ENCODE measurements at places on chromosomes 3 and 15.

- DNase-seq: no peak
Observed at GRCh38 chr3:32435911-32436815, 44.5 kb downstream of the CMTM7 start.

- no peak for DNase-seq
Observed at GRCh38 chr3:99902091-99902490, 84.4 kb downstream of the CMSS1 start.

GRCh38 chr3:33858131-33858530 lies 59.7 kb downstream of the PDCD6IP start:
- no peak for DNase-seq

GRCh38 chr3:112759210-112759609 lies 87.5 kb downstream of the CD200R1L start:
- no peak for DNase-seq

DNA sequence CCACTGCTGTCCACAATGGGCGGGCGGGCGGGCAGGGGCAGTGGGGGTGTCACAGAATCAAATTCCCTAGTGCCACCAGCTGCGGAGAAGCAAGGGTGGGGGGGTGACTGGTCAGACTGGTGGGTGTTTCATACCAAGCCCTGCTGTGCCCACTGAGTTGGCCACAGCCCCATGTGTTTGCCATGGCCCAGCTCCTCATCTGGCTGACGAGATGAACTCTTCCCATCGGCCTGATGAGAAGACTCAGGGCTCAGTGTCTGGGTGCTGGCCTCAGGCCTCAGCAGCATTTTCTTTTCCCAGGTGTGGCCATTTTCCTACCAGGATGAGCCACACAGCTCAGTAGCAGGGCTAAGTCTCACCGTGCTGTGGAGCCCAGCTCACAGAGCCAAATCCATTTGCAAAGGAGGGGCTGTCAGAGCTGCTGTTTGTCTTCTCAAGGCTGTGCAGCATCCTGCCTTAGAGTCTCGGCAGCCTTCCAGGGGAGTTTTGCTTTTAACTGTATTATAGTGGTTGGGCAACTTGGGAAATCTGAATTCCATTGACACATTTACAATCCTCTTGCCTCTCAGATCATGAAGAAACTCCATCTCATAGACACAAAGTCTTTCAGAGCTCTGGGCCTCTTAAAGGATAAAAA lies 176.8 kb downstream of the ABHD5 start:
- DNase-seq: peak; percentile 50

DNA sequence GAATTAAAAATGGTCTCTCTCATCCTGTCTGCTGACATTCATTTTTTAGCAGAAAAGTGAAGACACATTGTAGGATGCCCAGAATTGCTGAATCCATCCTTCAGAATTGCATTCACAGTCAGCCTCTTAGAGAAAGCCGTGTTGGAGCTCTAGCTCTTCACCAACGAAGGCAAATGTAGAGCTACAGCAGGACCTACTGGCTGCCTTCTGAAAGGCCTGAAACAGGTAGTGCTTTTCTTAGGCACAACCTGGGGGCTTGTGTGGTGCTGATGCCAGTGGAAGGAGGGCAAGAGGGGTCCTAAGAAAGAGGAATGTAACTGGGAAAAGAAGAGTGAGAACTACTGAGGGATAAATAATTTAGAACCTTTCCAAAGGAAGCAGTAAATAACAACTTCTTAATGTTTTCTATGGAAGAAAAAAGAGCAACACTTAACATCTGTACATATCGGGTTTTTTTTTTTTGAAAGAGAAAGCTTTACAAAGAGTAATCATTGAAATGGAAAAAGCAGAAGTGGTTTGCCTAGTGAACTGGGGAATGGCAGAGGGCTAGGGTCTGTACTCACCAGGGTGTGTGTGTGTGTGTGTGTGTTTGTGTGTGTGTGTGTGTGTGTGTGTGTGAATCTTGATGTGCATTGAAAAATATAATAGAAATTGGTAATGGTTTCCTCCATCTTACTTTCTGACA lies 297.8 kb downstream of the SATB1 start:
- DNase-seq: no peak

GRCh38 chr3:158395421-158395820 lies 175.6 kb upstream of the MLF1 start:
- no peak for DNase-seq

GRCh38 chr15:57527382-57528091 lies 64.2 kb upstream of the MYZAP start:
- DNase-seq: peak; percentile 61

DNA sequence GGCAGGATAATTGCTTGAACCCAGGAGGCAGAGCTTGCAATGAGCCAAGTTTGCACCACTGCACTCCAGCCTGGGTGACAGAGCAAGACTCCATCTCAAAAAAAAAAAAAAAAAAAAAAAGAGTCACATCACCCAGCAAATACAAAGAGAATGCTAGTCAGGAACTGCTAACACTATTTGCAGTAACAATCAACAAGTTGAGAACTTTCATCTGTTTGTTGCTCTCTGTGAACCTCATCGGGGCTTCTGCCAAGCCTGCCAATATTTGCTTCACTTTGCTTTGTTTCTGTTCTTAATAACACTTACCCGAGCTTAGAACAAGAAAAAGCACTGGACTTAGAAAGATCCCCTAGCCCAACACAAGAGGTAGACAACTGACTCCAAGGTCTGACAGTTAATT lies 76.9 kb downstream of the PLCH1 start:
- DNase-seq: no peak

- DNase-seq: no peak
Observed at GRCh38 chr3:62558549-62559112, 185.3 kb upstream of the FEZF2 start.

DNA sequence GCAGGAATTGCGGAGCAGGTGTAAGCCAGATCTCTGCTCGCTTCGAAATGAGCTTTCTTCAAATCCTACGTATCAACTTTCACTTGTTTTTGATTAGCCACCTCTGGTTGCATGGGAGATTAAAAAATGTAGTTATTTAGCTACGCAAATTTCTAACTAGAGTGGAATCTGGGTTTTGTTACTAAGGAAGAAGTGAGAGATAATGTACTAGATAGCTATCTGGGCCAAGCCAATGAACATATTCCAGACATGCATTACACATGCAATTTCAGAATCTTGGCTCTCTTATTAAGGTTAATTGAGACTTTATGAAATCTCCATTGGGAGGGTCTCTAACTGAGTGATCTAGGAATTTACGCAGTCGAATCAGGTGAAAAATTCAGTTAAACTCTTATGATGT lies 765.7 kb downstream of the DIPK2A start:
- no peak for DNase-seq

DNA sequence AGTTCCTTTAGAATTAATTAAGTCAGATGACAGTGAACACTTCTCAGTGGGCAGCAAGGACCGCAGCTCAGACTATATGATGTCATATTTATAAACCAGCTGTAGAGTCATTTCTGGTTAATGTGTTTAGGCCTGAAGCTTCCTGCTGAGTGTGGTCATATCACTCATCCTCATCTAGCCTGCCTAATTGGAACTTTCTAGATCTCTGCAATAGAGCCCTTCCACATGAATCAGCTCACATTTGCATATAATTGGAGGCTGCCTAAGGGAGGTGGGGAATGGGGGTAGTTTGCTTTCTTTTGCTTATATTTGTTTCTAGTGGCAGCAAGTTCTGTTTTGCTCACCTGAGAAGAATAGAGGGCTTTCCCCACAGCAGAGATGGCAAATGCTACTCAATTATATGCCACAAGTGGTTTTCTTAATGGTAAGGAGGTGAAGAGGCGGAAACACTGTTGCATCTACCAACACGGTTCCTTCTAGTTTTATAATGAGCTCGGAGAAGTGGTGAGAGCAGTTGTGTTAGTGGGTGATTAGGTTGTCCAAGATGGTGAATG lies 148.1 kb downstream of the KLHL25 start:
- DNase-seq: no peak

- DNase-seq: peak; percentile 28
Observed at GRCh38 chr3:57006949-57007419, 53.5 kb upstream of the SPATA12 start.

DNA sequence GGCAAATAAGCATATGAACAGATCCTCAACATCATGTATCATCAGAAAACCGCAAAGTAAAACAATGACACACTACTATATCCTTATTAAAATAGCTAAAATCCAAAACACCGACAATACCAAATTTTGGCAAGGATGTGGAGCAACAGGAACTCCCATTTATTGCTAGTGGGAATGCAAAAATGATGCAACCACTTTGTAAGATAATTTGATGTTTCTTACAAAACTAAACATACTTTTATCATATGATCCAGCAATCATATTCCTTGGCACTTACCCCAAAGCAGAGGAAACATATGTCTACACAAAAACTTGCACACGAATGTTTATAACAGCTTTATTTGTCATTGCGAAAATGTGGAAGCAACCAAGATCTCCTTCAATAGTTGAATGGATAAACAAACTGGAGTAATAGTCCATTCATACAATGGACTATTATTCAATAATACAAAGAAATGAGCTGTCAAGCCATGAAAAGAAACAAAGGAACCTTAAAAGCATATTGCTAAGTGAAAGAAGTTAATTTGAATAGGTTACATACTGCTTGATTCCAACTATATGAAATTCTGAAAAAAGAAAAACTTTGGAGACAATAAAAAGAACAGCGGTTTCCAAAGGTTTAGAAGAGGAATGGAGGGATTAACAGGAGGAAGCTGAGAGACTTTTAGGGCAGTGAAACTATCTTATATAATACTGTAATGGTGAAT lies 172.0 kb downstream of the VPS13C start:
- no peak for DNase-seq

DNA sequence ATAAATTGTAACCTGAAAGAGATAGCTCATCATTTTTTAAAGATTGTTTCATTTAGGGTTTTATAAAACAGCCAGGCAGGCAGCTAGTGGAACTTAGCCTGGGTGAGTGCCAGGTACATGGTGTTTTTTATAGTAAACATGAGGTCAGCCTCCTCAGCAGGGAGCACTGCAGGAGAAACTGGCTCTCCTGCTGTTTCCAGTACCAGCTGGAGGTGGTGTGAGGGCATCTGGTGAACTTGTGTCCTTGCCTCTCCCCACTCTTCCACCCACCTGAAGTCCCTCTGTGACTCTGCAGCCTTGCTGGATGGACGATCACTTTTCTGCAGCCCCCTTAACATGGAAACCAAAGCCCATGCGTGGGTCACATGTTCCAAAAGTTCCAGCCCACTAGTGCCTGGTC lies 128.4 kb downstream of the FAM174B start:
- no peak for DNase-seq

GRCh38 chr15:98147415-98147814 lies 186.9 kb downstream of the ARRDC4 start:
- DNase-seq: no peak

GRCh38 chr3:152416808-152417580 lies 148.3 kb downstream of the MBNL1 start:
- DNase-seq: no peak

GRCh38 chr15:42093966-42094365 lies 396 bp downstream of the PLA2G4D start:
- no peak for DNase-seq

DNA sequence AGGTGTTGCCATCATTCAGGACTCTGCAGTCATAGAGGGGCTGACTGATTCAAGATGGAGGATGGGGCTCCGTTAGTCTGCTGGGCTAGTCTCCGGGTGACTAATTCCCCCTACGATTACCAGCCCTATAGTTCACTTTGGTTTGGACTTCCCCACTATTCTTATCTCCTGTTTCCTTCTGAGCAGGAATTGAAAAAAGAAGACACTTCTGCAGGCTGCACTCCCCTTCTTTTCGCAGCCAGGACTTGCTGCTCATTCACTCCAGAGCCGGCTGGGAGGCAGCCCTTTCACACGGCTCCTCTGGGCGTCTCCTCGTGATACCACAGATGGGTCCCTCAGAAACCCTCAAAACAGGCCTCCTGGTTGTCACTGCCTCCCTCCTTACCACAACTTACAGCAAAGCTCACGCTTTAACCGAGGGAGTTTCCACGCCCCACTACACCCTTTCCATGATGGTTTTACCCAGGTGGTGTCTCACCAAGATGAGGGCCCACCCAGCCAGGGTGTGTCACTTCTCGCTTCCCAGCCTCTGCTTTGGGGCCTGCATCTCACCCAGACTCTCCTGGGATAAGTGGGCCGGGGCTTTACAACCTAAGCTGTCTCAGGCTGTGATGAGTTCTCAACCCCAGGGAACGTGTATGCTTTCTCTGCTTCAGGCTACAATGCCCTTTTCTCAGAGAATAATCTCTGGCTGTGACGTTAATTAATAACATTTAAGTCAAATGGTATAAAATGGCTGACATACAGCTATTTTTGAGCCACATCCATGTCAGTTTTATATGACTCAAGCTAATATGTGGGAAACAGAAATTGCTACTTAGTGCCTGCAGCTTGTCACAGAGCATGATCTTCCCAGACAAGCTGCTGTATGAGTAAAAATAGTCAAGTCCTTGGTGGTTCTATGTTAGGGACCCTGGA lies 11.9 kb downstream of the CX3CR1 start:
- no peak for DNase-seq

DNA sequence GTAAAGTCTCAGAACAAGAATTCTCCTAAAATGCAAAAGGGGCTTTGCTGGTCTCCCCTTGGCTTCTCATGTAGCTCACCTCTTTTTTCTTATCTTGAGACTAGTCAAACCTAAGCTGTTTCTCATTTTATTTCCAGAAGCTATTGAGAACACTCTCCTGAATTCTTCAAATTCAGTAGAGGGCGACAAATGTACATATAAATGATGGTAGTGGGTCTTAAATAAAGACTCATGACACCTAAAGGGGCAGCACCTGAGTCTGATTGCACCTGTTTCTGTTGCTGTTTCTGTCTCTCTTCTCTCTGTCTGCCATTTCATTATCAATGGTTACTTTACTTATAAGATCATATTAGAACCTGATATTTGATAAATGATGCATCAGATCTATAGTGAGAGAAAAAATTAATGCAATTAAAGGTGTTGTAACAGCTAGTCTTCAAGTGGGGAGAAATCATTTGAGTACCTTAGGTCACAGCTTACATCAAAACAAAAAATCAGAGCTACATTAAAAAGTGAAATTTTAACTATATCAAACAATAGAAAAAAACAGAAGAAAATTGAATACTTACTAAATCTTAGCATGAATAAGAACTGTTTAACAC lies 7.0 kb downstream of the ADIPOQ start:
- no peak for DNase-seq

- no peak for DNase-seq
Observed at GRCh38 chr15:63491116-63491827, 13.1 kb upstream of the USP3 start.

DNA sequence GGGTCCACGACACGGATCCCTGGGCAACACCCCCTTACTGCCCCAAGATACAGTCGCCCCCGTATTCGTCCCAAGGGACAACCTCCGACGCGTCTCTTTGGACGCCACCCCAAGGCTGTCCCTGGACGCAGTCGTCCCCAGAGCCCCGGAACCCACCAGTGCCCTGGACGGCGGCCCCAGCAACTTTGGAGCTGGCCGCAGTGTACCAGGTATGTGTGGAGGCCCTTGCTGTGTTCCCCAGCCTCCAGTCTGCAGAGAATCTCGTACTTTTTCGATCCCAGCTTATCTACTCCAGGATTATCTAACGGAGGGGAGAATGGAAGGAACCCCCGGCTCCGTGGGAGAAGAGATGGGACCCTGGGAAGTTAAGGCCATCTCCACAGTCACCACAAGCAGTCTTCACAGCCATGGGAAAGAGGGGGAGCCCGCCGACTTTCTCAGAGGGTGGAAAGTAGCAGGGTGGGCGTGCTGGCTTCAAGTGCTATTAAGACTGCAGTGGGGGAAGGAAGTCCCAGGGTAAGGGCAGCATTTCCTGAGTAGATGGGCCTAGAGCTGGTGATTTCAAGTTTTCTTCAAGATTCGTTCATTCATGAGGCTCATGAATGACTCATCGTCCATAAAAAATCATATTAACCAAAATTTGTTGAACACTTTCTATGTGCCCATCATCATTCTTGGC lies 1.1 kb downstream of the MESP2 start:
- DNase-seq: no peak

GRCh38 chr15:79872358-79873017 lies 24.3 kb downstream of the MTHFS start:
- no peak for DNase-seq

- no peak for DNase-seq
Observed at GRCh38 chr3:13161021-13161759, 88.0 kb upstream of the IQSEC1 start.
